ENCODE measurements at places on chromosomes 3 and 15.

- no peak for DNase-seq
Observed at GRCh38 chr3:95612611-95613010, 1201.8 kb upstream of the EPHA6 start.

GRCh38 chr3:125240496-125240895, 27.9 kb upstream of the SLC12A8 start:
- no peak for DNase-seq

DNA sequence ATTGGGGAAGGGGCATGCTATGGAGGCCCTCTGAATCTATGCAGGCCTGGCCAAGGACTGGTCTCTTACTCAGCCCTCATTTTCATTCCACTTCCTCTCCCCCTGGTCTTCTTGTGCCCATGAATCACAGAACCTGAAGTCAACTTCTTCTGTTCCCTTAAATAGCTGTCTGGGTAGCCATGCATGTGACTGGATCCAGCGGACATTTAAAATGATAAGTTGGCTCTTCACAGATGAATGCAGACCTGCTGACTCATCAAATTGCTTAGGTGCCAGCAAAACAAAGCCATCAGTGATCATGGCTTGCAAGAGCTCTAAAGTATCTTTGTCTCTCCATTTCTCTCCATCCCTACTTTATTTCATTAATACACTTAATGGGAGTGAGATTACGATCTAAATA, 90.1 kb upstream of the CADPS start:
- no peak for DNase-seq

GRCh38 chr3:41507336-41508062, 308.2 kb downstream of the CTNNB1 start:
- DNase-seq, result peak; percentile 11

DNA sequence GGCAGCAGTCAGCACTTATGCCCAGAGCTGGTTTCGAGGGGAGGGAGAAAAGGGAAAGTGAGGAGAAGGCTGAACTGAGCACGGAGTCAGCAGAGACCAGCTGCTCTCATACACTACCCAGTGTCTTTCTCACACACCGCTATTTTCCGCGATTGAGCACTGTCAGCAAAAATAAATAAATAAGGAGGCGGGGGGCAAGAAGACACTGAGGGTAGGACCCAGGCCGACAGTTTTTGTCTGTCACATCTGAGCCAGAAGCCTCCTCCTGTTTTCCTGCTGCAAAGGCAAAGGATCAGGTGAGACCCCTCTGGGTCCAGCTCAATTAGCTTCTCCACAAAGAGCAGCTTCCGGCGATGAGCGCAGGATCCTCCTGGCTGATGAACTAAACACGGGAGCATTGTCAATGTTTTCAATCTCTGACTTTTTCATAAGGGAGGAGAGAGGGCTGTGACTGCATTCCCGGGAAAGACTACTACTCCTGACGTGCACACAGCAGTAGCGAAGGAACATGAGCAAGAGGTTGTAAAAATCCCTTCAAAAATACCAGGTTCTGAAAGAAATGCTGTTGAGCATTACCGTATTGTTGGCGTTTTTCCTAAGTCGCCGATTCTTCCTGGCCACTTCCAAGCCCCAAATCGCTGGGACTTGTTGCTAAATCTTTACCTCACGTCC, 1.3 kb downstream of the FRMD5 start:
- no peak for DNase-seq

DNA sequence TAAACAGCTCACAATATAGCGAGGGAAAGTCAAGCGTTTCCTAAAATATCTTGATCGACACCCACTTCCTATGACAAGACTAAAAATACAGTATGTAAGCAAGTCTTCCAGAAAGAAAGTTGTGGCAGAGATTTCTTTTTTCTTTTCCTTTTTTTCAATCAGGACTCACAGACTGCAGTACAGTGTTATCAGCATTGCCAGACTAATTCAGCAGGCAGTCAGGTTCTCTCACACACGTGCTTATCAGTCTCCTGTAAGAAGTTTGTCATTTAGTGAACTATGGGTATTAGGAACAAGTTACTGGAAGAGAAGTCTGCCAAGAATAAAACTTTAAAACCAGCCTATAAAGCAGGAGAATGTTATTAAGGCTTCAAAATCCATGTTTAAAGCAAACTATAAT, 32.8 kb upstream of the ZNF385D start:
- DNase-seq, result no peak

- no peak for DNase-seq
Observed at GRCh38 chr3:108673988-108674661, 83.1 kb downstream of the RETNLB start.

GRCh38 chr3:195177422-195178123, 93.4 kb downstream of the XXYLT1 start:
- DNase-seq, result no peak

- DNase-seq, result peak; percentile 57
Observed at GRCh38 chr3:25033407-25034029, 394.5 kb upstream of the RARB start.

GRCh38 chr3:181722156-181722555, 10.4 kb downstream of the SOX2 start:
- no peak for DNase-seq

GRCh38 chr3:134485075-134485717, 589 bp downstream of the ANAPC13 start:
- no peak for DNase-seq

DNA sequence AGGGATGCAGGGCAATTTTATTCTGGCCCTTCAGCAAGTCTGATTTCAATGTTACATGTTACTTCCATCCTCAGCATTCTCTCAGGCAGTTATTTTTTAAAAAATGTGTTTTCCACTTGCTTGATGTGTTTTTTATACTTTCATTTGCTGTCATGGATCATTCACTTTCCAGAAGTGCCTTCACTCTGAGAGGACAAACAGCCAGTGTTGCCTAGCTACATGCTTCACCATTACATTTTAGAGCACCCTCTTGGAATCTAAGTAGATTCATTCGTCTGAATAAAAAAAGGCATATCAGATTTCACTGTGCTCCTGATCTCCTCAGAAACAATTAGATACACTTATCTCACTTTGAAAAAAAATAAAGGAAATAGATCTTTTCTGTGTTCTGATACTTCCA, 93.6 kb upstream of the POU1F1 start:
- peak; percentile 9 for DNase-seq

- DNase-seq, result no peak
Observed at GRCh38 chr3:159293493-159293892, 491.6 kb downstream of the MFSD1 start.

DNA sequence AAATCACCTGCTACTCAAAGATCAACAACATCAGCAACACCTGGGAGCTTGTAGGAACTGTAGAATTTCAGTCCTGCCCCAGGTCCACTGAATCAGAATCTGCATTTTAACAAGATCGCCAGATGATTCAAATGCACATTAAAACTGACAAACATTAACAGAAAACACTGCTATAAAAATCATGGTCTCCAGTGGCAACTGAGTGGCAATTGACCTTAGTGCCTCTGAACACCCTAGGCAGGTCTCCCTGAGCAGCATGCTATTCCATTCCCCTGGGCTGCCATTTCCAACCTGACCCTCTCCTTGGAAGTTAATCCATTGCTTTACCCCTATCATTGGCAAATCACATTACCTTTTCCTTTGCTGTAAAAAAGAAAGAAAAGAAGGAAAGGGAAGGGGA, 23.0 kb upstream of the TOP2B start:
- no peak for DNase-seq
